ENCODE measurements at places on chromosomes 4 and X.
A peak's percentile ranks its signal among the peaks of the same experiment; 100 is the strongest.

DNA sequence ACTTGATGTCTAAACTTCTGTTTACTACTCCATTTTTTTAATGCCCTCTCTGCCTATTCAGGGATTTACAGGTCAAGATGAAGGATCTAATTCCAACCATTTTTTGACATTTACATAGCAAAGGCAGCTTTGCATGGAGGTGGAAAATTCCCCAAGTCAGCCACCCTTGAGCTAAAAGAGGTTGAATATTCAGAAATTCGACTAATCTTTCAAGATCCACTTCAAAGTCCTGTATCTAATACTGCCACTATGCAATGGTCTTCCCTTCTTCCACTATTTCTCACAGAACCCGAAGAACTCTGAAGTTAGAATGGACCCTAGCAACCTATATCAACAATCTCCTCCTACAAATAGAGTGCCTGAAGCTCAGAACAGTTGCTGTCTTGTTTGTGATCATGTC is 21.6 kb downstream of the CFAP97 start:
- DNase-seq = no peak

DNA sequence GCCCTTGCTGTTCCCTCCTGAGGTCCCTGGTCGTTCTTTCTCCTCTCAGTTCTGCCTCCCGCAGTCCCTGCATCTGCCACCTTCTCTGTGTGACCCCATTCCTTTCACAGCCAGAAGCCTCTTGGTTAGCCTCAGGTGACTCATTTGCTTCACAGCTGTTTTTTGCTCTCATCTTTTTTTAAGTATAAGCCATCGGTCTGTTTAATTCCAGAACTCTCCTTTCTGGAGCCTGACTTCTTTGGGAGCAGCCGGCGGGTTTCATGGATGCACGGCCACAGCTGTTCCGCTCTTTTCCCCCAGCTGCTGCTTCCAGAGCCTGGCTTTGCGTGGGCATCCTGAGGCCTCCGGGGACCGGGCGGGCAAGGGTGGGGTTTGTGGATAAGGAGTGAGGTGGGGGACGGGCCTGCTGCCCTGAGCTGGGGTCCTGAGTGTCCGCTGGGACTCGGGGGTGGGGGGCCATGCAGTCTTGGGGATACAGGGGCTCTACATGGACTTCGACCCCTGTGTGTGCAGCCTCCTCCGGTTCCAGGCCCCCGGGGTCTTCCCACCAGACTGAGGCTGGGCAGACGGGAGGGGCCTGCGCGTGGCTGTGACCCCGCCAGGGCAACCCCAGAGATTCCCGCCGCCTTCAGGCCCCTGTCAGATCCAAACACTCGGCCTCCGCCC is 46.7 kb downstream of the PCGF3 start:
- no peak for DNase-seq

- no peak for DNase-seq
Measured at GRCh38 chrX:42967681-42968300, 189.8 kb upstream of the PPP1R2C start.

DNA sequence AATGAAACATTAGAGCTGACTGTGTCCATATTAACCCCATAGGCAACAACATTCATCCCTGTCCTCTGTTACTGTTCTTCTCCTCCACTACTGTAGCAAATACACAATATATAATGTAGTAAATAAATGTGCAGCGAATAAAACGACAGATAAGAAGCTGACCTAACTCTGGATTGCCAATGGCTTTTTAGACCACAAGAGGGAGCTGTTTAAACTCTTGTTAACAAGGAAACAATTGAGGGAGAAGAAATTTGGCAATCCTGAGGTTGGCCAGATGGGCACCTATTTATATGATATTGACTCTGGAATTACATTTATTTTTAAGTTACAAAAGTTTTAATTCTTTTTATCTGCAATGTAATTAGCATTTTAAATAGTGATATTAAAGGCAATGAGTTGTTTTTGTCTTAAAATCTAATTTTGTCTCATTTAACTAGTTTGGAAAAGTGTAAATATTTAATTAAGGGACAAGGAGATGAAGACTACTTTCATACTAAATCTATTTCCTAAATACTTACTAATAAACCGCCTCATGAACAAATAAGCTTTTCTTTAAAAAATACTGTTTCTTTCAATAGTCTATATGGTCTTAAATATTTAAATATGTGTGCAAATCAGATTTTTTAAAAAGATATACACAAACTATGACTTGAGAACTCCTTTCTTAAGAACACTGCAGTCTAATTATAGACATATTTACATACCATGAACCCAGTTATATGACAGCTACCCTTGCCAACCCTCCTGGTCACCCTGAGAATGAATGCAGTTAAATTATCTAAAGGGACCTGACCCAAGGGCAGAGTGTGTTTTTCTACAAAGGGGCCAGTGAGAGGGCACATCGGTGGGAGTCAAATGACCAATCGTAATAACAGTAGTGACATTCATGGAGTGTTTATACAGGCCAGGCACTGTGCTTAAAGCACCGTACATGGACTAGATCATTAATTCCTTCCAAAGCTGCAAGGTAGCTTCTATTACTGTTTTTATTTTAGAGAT is 52.9 kb upstream of the HPF1 start:
- peak; percentile 54 for DNase-seq

DNA sequence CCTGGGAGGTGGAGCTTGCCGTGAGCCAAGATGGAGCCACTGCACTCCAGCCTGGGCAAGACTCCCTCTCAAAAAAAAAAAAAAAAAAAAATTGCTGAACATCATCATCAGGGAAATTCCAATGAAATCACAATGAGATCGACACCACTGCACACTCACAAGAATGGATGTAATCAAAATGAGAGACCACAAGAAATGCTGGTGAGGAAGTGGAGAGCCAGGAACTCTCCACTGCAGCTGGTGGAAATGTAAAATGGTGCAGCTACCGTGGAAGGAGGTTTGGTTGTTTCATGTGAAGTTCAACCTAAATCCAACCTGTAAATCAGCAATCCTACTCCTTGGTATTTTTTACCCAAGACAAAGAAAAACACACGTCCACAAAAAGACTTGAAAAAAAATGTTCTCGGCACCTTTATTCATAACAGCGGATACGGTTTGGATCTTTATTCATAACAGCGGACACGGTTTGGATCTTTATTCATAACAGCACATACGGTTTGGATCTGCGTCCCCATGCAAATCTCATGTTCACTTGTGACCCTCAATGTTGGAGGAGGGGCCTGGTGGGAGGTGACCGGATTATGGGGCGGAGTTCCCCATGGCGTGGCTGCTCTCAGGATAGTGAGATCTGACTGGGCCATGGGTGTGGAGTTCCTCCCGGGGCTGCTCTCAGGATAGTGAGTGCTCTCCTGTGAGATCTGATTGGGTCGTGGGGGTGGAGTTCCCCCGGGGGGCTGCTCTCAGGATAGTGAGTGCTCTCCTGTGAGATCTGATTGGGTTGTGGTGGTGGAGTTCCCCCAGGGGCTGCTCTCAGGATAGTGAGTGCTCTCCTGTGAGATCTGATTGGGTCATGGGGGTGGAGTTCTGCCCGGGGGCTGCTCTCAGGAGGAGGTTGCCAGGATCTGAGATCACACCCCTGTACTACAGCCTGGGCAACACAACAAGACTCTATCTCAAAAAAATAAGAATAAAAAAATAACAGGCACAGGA is 7.7 kb downstream of the GAK start:
- DNase-seq = no peak

GRCh38 chrX:43836435-43837184 is 45.6 kb downstream of the MAOB start:
- DNase-seq = no peak

DNA sequence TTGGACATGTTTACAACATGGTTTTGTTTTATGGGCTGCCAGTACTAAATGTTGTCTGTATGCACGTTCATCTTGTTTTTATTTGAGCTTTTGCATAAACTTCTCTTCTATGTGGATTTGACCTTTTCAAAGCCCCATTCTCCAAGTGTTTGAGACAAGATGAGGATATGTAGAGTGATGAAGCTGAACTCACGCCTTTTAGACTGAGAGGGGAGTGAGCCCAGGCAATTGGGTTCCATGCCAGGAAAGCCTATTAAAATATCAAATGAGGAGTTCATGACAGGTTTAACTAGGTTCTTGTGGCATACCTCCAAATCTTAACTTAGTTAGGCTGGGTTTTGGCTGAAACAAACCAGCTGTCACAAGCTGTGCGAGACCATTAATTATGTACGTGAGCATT is 170.4 kb upstream of the LDB2 start:
- no peak for DNase-seq

- DNase-seq = no peak
Measured at GRCh38 chr4:140102421-140102820, 51.6 kb downstream of the MAML3 start.

DNA sequence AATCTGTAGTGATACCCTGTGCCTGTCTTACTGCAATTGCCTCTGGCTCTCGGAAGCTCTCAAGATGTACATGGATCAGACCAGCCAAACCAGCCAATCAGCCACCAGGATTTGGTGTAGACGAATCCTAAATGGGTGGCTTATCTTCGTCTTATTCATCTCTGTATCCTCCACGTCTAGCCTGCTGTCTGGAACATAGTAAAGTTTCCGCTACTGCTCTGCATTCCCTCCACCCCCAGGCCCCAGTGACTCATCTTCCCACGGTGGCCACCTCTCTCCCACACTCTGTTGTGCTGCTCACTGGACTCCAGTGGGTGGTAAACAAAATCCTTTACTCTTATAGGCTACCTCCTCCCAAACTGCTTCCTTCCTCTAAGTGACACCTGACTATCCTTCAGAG is 37.8 kb downstream of the SEPTIN6 start:
- DNase-seq = no peak

DNA sequence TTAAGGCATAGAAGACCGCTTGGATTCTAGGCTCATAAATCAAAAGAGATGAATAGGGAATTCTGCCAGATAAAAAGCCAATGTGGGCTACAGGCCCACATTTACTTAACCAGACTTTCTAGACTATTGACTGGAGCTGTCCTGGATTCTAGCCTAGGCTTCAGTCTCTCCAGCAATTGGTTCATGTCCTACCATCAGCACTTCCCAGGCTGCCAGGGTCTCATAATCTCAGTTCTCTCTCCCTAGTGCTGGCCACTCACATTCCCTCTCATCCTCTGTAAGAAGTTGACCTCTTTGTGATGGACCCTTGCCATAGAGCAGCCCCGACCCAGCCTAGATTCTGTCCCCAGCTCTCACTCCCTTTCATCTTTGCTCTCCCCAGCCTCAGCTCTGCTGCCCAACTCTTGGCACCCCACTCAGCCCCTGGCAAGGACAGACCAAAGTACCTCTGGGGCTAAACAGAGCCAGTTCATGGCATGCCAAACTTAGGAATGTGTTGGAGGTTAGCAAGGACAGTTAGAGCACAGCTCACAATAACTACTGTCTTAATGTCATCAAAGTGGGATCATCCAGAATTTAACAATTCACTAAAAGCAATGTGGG is 396.2 kb downstream of the INPP4B start:
- no peak for DNase-seq

DNA sequence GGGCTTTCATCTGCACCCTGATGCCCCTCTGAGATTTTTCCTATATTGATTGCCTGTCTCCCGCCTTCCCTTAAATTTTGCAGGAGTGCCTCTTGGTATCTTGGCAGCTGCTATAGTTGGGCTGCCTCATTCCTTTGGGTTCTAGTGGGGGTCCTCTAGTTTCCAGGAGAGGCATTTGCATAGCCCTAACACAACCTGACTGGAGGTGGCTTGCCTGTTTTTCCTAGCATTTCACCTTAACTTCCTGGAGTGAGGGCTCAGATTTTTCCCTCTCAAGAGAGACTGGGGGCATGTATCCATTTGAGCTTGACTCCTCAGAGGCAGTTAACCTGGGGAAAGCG is 46.0 kb downstream of the UGT2A3 start:
- DNase-seq = no peak

GRCh38 chr4:73086095-73086868 is 16.8 kb upstream of the COX18 start:
- DNase-seq = no peak

- no peak for DNase-seq
Measured at GRCh38 chr4:106264331-106264728, 51.7 kb downstream of the TBCK start.

- DNase-seq = no peak
Measured at GRCh38 chr4:180081072-180081471, 2162.1 kb upstream of the TENM3 start.

DNA sequence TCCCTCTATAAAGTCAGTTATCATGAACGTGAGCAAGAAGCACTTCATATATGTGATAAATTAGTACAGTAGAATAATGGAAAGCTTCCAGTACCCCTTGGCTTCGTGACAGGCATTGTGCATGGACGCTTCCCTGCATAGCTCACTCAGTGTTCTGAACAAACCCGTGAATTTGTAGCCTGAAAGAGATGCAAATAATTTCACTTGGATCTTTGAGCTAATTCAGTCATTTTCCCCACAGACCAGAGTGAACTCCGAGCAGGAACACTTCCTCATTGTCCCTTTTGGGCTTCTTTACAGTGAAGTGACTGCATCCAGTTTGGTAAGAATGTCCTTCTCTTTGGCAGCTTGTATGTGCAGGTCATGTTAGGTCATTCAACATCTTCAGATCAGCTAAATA is 50.1 kb downstream of the ADD1 start:
- no peak for DNase-seq

GRCh38 chr4:174847801-174848427 is 18.9 kb upstream of the GLRA3 start:
- no peak for DNase-seq

- DNase-seq = no peak
Measured at GRCh38 chr4:102165584-102165983, 179.7 kb downstream of the SLC39A8 start.

GRCh38 chr4:11585506-11585905 is 156.8 kb upstream of the HS3ST1 start:
- peak; percentile 42 for DNase-seq

DNA sequence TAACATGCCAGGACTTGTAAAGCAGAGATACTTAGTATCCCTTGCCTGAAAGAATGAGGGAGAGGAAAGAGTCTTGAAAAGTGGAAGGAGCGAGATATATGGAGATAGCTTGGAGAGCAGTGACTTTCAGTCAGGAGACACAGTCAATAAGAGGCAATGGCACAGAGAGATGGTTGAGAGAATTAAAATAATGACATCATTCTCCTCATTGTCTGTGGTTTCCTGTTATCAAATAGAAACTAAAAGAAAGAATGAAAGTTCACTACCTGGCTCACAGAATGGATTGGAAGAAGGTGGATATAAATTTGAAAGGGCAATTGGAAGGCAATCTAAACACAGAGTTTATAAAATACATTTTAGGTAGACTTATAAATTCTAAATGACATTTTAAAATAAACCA is 760.2 kb upstream of the AADAT start:
- no peak for DNase-seq

- no peak for DNase-seq
Measured at GRCh38 chrX:139086246-139086645, 374.7 kb upstream of the FGF13 start.
